ENCODE measurements at places on chromosomes 3 and 15. TPM values are rescaled to one million over a fixed set of nuclear protein-coding genes. Genes with fewer than 3 reads are reported as not detected.

The SKOR1 gene
- polyA plus RNA-seq, result 0.16 TPM

The KY gene
- polyA plus RNA-seq, result 0.46 TPM

The TRH gene
- polyA plus RNA-seq, result 0.01 TPM

The GALK2 gene
- 30.5 TPM for polyA plus RNA-seq

The CCDC39 gene
- not detected for polyA plus RNA-seq

The TMC3 gene
- polyA plus RNA-seq, result under 0.01 TPM

DNA sequence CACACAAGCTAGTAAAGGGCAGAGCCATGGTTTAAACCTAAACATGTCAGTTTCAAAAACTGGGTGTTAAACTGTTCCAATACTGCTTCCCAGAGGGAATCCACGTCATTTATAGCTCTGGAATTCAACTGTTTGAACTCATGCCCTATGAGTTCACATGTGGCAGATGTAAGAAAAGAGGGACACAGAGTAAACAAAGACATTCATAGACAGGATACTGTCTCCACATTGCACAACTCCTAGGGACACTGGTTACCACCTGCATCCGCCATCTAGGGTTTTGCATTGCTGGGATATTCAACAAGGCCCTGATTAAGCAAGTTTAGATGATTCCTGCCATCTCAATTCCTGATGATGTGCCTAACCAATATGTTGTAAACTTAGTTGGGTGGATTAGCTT, 134.1 kb upstream of the COL8A1 start:
- H3K4me1 ChIP-seq, result peaks cover 14% of the 10 kb centered on the region
- H3K27me3 ChIP-seq, result no peaks in the 10 kb centered on the region
- H3K4me3 ChIP-seq, result no peak overlapping the region
- DNase-seq, result no peak

- peaks cover 14% of the 10 kb centered on the region for H3K36me3 ChIP-seq
- H3K27ac ChIP-seq, result peak overlapping the region; percentile 71
- no peak for DNase-seq
- no peaks in the 10 kb centered on the region for H3K27me3 ChIP-seq
- H3K4me3 ChIP-seq, result no peak overlapping the region
- H3K4me1 ChIP-seq, result peaks cover 73% of the 10 kb centered on the region
Observed at GRCh38 chr3:138356730-138357405, 8.5 kb downstream of the MRAS start.

- H3K36me3 ChIP-seq, result no peaks in the 10 kb centered on the region
- no peak for DNase-seq
- H3K27ac ChIP-seq, result no peak overlapping the region
- H3K27me3 ChIP-seq, result no peaks in the 10 kb centered on the region
Observed at GRCh38 chr3:196012941-196013476, 68.9 kb downstream of the TFRC start.

GRCh38 chr15:29285386-29285785, 15.8 kb upstream of the NSMCE3 start:
- no peaks in the 10 kb centered on the region for H3K27me3 ChIP-seq
- DNase-seq, result no peak
- no peaks in the 10 kb centered on the region for H3K36me3 ChIP-seq
- no peaks in the 10 kb centered on the region for H3K4me1 ChIP-seq

DNA sequence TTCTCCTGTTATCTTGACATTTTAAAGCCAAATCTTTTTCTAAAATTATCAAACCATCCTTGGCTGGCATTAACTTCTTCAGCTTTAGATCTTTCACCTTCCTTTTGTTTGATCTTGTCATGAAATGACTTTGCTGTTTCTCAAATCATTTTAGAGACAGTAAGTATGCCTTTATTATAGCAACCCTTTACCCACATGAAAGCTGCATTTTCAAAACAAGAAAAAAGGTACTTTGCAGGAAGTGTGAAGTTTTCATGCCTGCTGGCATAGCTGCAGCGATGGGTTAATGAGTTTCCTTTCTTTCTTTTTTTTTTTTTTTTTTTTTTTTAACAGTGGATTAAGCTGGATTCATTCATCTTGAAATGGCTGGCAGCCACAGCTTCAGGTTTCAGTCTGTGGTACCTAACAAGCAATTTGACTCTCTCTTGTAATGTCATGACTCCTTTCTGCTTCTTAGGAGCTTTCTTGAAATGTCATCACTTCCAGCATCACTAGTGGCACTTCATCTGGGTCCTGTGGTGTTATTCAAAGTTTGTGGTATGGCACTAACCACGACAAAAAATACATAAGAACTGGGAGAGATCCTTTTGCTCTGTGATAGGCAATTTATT, 18.8 kb downstream of the SLC25A26 start:
- H3K4me3 ChIP-seq, result no peak overlapping the region
- H3K27ac ChIP-seq, result no peak overlapping the region
- no peaks in the 10 kb centered on the region for H3K27me3 ChIP-seq
- no peaks in the 10 kb centered on the region for H3K4me1 ChIP-seq
- H3K36me3 ChIP-seq, result peaks cover 16% of the 10 kb centered on the region

DNA sequence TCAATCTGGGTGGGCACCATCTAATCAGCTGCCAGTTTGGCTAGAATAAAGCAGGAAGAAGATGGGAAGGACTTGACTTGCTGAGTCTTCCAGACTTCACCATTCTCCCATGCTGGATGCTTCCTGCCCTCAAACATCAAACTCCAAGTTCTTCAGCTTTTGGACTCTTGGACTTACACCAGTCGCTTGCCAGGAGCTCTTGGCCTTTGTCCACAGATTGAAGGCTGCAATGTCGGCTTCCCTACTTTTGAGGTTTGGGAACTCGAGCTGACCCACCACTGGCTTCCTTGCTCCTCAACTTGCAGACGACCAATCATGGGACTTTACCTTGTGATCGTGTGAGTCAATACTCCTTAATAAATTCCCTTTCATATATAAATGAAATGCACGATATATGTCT, 8.6 kb upstream of the LIPC start:
- H3K4me1 ChIP-seq, result no peaks in the 10 kb centered on the region
- no peak overlapping the region for H3K27ac ChIP-seq
- no peaks in the 10 kb centered on the region for H3K36me3 ChIP-seq
- no peak overlapping the region for H3K4me3 ChIP-seq
- no peaks in the 10 kb centered on the region for H3K27me3 ChIP-seq
- no peak for DNase-seq

GRCh38 chr15:89058876-89059405, 29.3 kb upstream of the ABHD2 start:
- no peaks in the 10 kb centered on the region for H3K27me3 ChIP-seq
- peaks cover 8% of the 10 kb centered on the region for H3K4me1 ChIP-seq
- H3K36me3 ChIP-seq, result no peaks in the 10 kb centered on the region
- H3K4me3 ChIP-seq, result no peak overlapping the region

DNA sequence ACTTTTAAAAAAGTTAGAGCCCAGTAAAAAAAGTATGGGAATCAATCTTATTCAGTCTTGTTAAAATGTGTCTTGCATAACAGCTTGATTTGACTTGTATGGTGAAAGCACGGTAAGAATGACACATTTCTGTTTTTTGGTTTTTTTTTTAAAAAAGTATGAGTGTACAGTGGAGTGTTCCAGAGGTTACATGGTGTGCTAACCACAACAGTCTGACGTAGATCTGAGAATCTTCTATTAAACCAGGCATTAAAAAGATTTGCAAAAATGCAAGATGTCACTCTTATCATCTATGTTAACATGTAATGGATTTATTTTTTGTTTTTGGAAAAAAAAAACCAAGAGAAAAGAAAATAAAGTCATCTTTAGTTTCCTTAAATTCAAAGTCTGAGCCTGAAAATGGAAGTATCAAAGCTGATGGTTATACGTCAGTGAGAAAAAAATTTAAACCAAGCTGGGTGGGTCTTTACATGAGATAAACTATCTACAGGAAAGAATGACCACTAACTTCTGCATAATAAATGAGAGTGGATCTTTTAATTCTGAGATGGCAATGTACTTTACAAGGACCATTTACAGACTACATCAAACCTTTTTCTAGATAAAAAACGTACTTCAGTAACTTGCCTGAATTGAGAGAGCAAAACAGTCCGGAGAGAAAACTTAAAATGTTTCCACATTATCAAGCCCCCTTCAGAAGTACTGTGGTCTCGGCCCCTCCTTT, 1.6 kb downstream of the GABPB1 start:
- DNase-seq, result no peak
- H3K27ac ChIP-seq, result peak overlapping the region; percentile 99
- no peaks in the 10 kb centered on the region for H3K27me3 ChIP-seq
- H3K4me1 ChIP-seq, result peaks cover 61% of the 10 kb centered on the region

- H3K27me3 ChIP-seq, result no peaks in the 10 kb centered on the region
- DNase-seq, result no peak
- no peak overlapping the region for H3K27ac ChIP-seq
- no peaks in the 10 kb centered on the region for H3K4me1 ChIP-seq
- no peaks in the 10 kb centered on the region for H3K36me3 ChIP-seq
Observed at GRCh38 chr15:59862191-59863155, 141.6 kb upstream of the FOXB1 start.

DNA sequence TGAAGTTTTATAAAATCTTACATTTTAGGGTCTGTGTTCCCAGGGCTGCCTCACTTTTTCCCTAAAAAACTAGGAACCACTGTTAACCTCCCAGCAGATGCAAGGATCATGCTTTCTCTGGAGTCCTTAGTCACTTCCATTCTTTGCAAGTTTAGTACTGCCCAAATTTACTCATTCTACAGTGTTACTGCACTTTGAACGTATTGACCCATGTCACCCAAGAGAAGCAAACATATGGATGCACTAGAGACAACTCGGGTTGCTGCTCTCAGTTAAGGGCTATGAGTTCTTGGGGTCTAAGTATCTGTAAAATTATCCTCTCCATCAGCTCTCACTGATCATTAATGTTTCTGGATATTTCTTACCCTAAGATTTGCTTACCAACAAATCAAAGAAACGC, 59.0 kb downstream of the LEO1 start:
- peaks cover 27% of the 10 kb centered on the region for H3K36me3 ChIP-seq
- H3K27ac ChIP-seq, result no peak overlapping the region
- H3K4me3 ChIP-seq, result no peak overlapping the region
- no peaks in the 10 kb centered on the region for H3K27me3 ChIP-seq

DNA sequence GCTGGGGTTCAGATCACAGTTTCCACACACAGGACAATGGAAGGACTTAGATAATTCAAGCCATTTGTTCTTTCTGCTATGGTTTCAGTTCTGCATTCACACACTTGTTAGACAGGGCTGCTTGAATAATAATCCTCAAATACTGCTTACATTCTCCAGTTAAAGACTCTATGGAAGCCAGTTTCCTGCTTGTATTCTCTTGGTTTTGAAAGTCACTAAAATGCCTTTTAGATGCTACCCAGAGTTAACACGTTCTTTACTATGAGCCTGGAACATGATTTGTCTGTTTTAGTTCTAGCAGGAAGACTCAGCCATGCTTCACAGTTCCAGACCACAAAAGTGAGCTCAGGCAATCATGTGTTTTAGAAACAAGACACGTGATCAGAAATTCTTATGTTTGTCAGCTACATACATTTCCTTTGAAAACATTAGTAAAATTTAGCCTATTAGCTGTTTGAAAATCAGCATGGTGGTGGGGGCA, 152.4 kb downstream of the LEKR1 start:
- H3K4me3 ChIP-seq, result no peak overlapping the region
- H3K27ac ChIP-seq, result no peak overlapping the region
- no peak for DNase-seq

- H3K4me1 ChIP-seq, result peaks cover 24% of the 10 kb centered on the region
- DNase-seq, result peak; percentile 9
- no peaks in the 10 kb centered on the region for H3K36me3 ChIP-seq
- H3K4me3 ChIP-seq, result no peak overlapping the region
- no peak overlapping the region for H3K27ac ChIP-seq
- no peaks in the 10 kb centered on the region for H3K27me3 ChIP-seq
Observed at GRCh38 chr15:36356978-36357601, 222.3 kb upstream of the CDIN1 start.

DNA sequence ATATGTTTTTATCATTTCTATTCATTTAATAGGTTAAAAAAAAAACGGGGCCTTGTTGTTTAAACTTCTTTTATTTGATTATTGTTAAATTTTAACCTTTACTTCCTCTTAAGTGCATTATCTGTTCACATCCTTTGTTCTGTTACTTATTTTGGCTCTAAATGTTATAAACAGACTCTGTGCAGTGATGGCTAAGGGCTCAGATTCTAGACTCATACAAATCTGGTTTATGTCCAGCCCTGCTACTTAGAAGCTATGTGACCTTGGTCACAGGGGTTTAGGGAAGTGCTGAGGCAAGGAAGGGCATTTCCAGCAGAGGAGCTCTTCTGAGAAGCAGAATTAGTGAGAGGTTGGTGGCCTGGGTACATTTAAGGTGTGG, 55.3 kb upstream of the VILL start:
- peaks cover 37% of the 10 kb centered on the region for H3K4me1 ChIP-seq
- no peaks in the 10 kb centered on the region for H3K27me3 ChIP-seq
- H3K4me3 ChIP-seq, result no peak overlapping the region
- DNase-seq, result no peak
- H3K27ac ChIP-seq, result peak overlapping the region; percentile 7

- H3K4me1 ChIP-seq, result peaks cover 14% of the 10 kb centered on the region
- no peak for DNase-seq
- H3K27ac ChIP-seq, result no peak overlapping the region
- H3K36me3 ChIP-seq, result no peaks in the 10 kb centered on the region
Observed at GRCh38 chr3:27714692-27715453, 7.2 kb downstream of the EOMES start.

DNA sequence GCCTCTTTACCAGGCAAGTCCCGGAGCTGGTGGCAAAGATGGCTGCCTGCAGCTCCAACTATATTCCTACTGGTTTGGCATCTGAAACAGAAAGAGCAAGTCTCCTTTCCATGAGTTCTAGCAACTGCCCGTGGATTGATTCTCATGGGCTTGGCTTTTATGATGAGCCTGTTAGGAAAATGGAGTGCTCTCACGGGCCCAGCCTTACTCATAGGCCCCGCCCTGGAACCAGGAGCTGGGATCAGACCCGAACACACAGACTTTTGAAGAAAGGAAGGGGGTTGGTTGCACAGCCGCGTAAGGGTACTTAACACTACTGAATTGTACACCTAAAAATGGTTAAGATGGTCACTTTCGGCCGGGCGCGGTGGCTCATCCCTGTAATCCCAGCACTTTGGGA, 2.9 kb downstream of the NRROS start:
- no peak for DNase-seq
- no peak overlapping the region for H3K4me3 ChIP-seq
- peaks cover 11% of the 10 kb centered on the region for H3K27me3 ChIP-seq
- no peak overlapping the region for H3K27ac ChIP-seq

- no peak overlapping the region for H3K27ac ChIP-seq
- H3K36me3 ChIP-seq, result no peaks in the 10 kb centered on the region
- H3K4me3 ChIP-seq, result no peak overlapping the region
- DNase-seq, result no peak
- no peaks in the 10 kb centered on the region for H3K27me3 ChIP-seq
Observed at GRCh38 chr3:104578558-104578957, 788.2 kb upstream of the ALCAM start.

DNA sequence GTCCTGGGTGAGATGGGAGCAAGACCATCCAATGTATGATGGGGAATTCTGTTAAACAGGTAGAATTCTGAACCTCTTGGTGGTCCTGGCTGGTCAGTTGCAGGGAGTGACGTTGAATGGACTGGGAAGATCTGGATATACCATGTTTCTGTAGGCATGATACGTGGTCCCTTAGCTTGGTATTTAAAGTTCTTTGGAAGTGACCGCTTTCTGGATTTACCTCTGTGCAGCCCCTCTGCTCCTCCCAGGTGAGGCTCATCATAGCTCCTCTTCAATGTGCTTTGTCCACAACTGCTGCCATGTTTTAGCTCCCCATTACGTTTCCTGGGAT, 37.2 kb downstream of the SMAD3 start:
- DNase-seq, result no peak
- no peaks in the 10 kb centered on the region for H3K36me3 ChIP-seq
- no peak overlapping the region for H3K27ac ChIP-seq
- no peaks in the 10 kb centered on the region for H3K27me3 ChIP-seq

GRCh38 chr3:175404027-175404426, 544.9 kb downstream of the NAALADL2 start:
- H3K4me1 ChIP-seq, result no peaks in the 10 kb centered on the region
- H3K36me3 ChIP-seq, result no peaks in the 10 kb centered on the region
- no peak overlapping the region for H3K27ac ChIP-seq
- no peak overlapping the region for H3K4me3 ChIP-seq
- H3K27me3 ChIP-seq, result no peaks in the 10 kb centered on the region

Measured in heart right ventricle (tissue), 16 donors.